ENCODE measurements at places on chromosomes 13 and 19. TPM values are rescaled to one million over a fixed set of nuclear protein-coding genes. Genes with fewer than 3 reads are reported as not detected.

The IL11 gene
- total RNA-seq: 2.8 TPM

GRCh38 chr19:56840451-56841192 is at the start of the genes PEG3 and ZIM2:
TSS of gene PEG3 (minus strand) at chr19:56840726. CDS start at chr19:56824655, 16,071 bp downstream.
TSS of gene ZIM2 (minus strand) at chr19:56840726. CDS start at chr19:56824277, 16,449 bp downstream.
- no peak within 1 kb of the TSS for H3K4me3 ChIP-seq
- H3K27me3 ChIP-seq: no peaks in the 10 kb centered on the region
- H3K36me3 ChIP-seq: peaks cover 13% of the 10 kb centered on the region

GRCh38 chr19:31226151-31226935 is 122.9 kb downstream of the TSHZ3 start:
- DNase-seq: no peak
- no peaks in the 10 kb centered on the region for H3K36me3 ChIP-seq
- H3K4me3 ChIP-seq: no peak overlapping the region
- H3K27me3 ChIP-seq: peaks cover 6% of the 10 kb centered on the region
- no peak overlapping the region for H3K27ac ChIP-seq

- no peak overlapping the region for H3K4me3 ChIP-seq
- peaks cover 20% of the 10 kb centered on the region for H3K4me1 ChIP-seq
- DNase-seq: no peak
- H3K27me3 ChIP-seq: no peaks in the 10 kb centered on the region
Observed at GRCh38 chr13:73607489-73608156, 526.6 kb downstream of the KLF12 start.

- no peak overlapping the region for H3K27ac ChIP-seq
- no peaks in the 10 kb centered on the region for H3K27me3 ChIP-seq
- H3K4me3 ChIP-seq: no peak overlapping the region
Observed at GRCh38 chr19:8065875-8066261, 13.3 kb downstream of the CCL25 start.

The ZNF146 gene
- total RNA-seq: 101 TPM

The SLITRK5 gene
- 0.07 TPM for total RNA-seq

The CHST8 gene
- 3.4 TPM for total RNA-seq

GRCh38 chr13:94717916-94718315 is 5.6 kb upstream of the SOX21 start:
- no peak for DNase-seq
- H3K4me3 ChIP-seq: no peak overlapping the region
- H3K4me1 ChIP-seq: peaks cover 45% of the 10 kb centered on the region
- peaks cover 2% of the 10 kb centered on the region for H3K36me3 ChIP-seq
- peak overlapping the region; percentile 69 for H3K27ac ChIP-seq

DNA sequence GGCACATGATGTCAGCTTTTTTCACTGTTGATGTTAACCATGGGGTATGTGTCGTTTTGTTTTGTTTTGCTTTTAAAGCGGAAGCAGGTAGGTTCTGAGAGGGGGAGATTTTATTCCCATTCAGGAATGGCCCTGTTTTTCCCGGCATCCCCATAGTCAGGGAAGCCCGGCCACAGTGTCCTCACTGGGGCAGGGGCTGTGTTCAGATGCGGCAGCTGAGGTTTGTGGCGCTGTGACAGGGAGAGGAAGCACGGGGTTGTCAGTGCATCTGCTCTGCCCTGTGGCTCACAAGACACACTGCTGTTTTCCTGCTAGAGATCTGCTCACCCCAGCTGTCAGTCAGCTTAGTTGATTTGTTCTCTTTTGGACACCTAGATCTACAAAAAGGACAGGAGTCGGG is 27.6 kb downstream of the ANKRD27 start:
- H3K36me3 ChIP-seq: peaks cover 20% of the 10 kb centered on the region
- H3K4me3 ChIP-seq: no peak overlapping the region
- H3K4me1 ChIP-seq: peaks cover 2% of the 10 kb centered on the region
- no peak for DNase-seq
- no peaks in the 10 kb centered on the region for H3K27me3 ChIP-seq
- H3K27ac ChIP-seq: no peak overlapping the region

The IGFL1 gene
- total RNA-seq: not detected

GRCh38 chr13:46555722-46556417 is 2.9 kb downstream of the LRCH1 start:
- peaks cover 17% of the 10 kb centered on the region for H3K4me1 ChIP-seq
- H3K27me3 ChIP-seq: peaks cover 7% of the 10 kb centered on the region
- H3K27ac ChIP-seq: no peak overlapping the region
- H3K4me3 ChIP-seq: peak overlapping the region; percentile 94
